ENCODE measurements at places on chromosomes 6 and 20. TPM values are rescaled to one million over a fixed set of nuclear protein-coding genes. Genes with fewer than 3 reads are reported as not detected.

The SAYSD1 gene
- 10.1 TPM for total RNA-seq

The SOBP gene
- total RNA-seq: 1.0 TPM

The RIPPLY2 gene
- total RNA-seq: not detected

The BPIFB1 gene
- total RNA-seq: not detected

The EYS gene
- total RNA-seq: not detected

The FAM162B gene
- not detected for total RNA-seq
